ENCODE measurements at places on chromosomes 12 and 14. TPM values are rescaled to one million over a fixed set of nuclear protein-coding genes. Genes with fewer than 3 reads are reported as not detected.
A peak's percentile ranks its signal among the peaks of the same experiment; 100 is the strongest.

- no peak overlapping the region for H3K4me3 ChIP-seq
- H3K27me3 ChIP-seq: no peaks in the 10 kb centered on the region
- DNase-seq: peak; percentile 63
- H3K4me1 ChIP-seq: peaks cover 31% of the 10 kb centered on the region
Measured at GRCh38 chr14:35406506-35407305, 2.2 kb upstream of the NFKBIA start.

- no peak for DNase-seq
- H3K27ac ChIP-seq: no peak overlapping the region
- H3K4me1 ChIP-seq: peaks cover 24% of the 10 kb centered on the region
- no peak overlapping the region for H3K4me3 ChIP-seq
Measured at GRCh38 chr12:108853426-108853825, 4.0 kb downstream of the SSH1 start.

DNA sequence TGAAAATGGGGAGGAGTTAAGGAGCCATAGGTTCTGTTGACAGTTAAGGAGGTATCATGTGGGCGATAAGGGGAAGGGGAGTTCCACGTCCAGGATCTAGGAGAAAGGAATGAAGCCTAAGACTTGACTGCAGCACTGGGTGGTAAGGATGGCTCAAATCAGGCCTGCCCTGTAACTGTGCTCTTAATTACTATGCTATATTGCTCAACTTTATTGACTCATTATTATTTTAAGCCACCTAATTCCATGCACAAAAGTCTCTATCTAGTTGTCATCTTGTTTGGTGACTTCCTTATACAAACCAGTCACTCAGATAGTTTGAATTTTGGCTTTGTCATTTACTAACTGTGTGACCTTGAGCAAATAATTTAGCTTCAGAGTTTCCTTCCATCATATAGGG, 242.1 kb upstream of the ARHGAP5 start:
- no peaks in the 10 kb centered on the region for H3K36me3 ChIP-seq
- H3K27me3 ChIP-seq: no peaks in the 10 kb centered on the region
- no peaks in the 10 kb centered on the region for H3K4me1 ChIP-seq
- H3K4me3 ChIP-seq: no peak overlapping the region
- peak; percentile 3 for DNase-seq

DNA sequence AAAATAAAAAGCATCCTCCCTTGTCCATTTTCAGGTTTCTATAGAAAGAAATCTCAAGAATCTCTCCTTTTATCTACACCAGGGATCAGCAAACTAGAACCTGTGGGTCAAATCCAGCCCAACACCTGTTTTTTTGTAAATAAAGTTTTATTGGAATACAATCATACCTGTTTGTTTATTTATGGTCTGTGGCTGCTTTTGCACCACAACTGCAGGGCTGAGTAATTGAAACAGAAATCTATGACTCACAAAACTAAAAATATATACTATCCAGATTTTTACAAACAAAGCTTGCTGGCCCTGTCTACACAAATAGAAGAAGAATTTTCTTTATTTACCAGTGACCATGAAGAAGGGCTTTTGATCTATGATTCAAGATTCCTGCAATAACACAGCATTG, 95.1 kb upstream of the COCH start:
- no peaks in the 10 kb centered on the region for H3K36me3 ChIP-seq
- H3K4me3 ChIP-seq: no peak overlapping the region
- no peaks in the 10 kb centered on the region for H3K4me1 ChIP-seq
- no peak overlapping the region for H3K27ac ChIP-seq

The GDF3 gene
- not detected for total RNA-seq

DNA sequence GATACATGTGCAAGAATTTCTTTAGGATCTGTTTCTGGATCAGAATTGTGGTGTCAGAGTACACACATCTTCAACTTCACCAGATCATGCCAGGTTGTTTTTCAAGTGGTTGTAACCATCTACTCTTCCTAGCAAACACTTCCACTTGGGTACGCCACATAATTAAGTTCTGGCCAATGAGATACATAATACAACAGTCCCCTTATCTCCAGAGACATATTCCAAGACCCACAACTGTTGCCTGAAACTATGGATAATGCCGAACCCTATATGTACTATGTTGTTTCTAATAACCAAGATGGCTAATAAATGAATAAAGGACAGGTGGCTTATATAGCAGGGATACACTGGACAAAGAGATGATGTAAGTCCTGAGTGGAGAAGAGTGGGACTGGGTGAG, 2.5 kb upstream of the CHPT1 start:
- H3K27me3 ChIP-seq: no peaks in the 10 kb centered on the region
- H3K36me3 ChIP-seq: no peaks in the 10 kb centered on the region
- H3K4me3 ChIP-seq: no peak overlapping the region

GRCh38 chr14:23119363-23120327, 590 bp upstream of the CEBPE start:
- no peaks in the 10 kb centered on the region for H3K36me3 ChIP-seq
- no peaks in the 10 kb centered on the region for H3K27me3 ChIP-seq
- peaks cover 9% of the 10 kb centered on the region for H3K4me1 ChIP-seq

DNA sequence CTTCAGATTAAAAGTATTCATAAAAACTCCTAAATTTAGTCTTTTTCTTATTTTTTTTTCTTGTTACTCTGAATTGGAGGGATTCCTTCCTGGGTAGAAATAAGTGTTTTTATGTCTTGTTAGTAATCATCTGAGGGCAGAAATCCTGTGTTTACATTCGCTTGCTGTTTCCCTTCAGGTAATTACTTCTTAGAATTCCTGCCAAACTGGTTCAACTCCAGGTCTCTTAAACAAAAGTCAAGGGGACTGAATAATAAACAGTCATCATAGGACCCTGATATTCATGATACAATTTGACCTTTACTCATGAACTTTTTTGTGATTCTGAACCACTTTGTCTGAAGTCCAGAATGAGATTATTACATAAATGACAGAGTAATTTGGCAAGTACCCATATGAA, 843.9 kb downstream of the FLRT2 start:
- H3K4me3 ChIP-seq: no peak overlapping the region
- no peaks in the 10 kb centered on the region for H3K36me3 ChIP-seq
- H3K27ac ChIP-seq: no peak overlapping the region
- H3K27me3 ChIP-seq: no peaks in the 10 kb centered on the region
- H3K4me1 ChIP-seq: no peaks in the 10 kb centered on the region

GRCh38 chr14:90378249-90378648, 18.6 kb upstream of the CALM1 start:
- H3K4me3 ChIP-seq: no peak overlapping the region
- H3K36me3 ChIP-seq: no peaks in the 10 kb centered on the region
- H3K27ac ChIP-seq: no peak overlapping the region
- DNase-seq: no peak
- peaks cover 12% of the 10 kb centered on the region for H3K4me1 ChIP-seq

- no peaks in the 10 kb centered on the region for H3K36me3 ChIP-seq
- H3K27ac ChIP-seq: no peak overlapping the region
- no peaks in the 10 kb centered on the region for H3K4me1 ChIP-seq
Measured at GRCh38 chr12:93139028-93139665, 210.1 kb upstream of the EEA1 start.

DNA sequence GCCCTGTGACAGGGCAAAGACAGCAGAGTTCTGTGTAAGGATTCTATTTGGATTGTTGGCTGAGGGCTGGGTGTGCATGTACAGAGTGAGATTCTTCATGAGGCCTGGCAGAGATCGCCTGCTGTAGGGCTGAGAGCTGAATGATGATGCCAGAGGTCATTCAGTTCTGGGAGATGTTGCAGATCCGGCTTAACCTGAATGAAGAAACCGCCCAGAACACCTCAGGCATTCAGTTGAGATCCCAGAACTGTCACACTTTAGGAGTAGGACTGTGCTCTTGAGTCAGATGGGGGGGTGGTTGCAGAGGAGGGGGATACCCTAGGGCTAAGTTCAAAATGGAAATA, 5.8 kb upstream of the EVL start:
- no peak overlapping the region for H3K4me3 ChIP-seq
- H3K27me3 ChIP-seq: no peaks in the 10 kb centered on the region
- no peak overlapping the region for H3K27ac ChIP-seq

The MDGA2 gene
- total RNA-seq: 0.33 TPM

- no peak for DNase-seq
- H3K36me3 ChIP-seq: no peaks in the 10 kb centered on the region
- no peak overlapping the region for H3K4me3 ChIP-seq
- peaks cover 7% of the 10 kb centered on the region for H3K27me3 ChIP-seq
- H3K4me1 ChIP-seq: no peaks in the 10 kb centered on the region
Measured at GRCh38 chr12:132178316-132178715, 34.1 kb downstream of the NOC4L start.

DNA sequence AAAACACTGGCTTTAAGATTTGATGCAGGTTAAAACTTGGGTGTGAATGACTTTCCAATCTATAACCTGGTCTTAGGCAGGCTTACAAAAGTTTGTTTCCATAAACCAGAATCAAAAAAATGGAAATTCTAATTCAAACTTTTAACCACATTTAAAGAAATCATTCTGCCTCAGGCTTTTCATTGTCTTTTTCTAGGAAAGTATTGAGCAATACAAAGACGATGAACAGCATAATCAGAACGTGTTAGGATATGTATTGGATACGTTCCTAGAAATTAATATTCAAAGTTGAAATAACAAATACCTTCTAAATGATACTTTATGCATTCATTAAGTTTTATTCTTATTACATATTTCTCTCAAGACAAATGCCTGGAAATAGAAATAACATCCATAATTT, 172.9 kb downstream of the CEP128 start:
- no peaks in the 10 kb centered on the region for H3K4me1 ChIP-seq
- no peaks in the 10 kb centered on the region for H3K36me3 ChIP-seq
- H3K27me3 ChIP-seq: no peaks in the 10 kb centered on the region
- H3K4me3 ChIP-seq: no peak overlapping the region
- no peak overlapping the region for H3K27ac ChIP-seq

DNA sequence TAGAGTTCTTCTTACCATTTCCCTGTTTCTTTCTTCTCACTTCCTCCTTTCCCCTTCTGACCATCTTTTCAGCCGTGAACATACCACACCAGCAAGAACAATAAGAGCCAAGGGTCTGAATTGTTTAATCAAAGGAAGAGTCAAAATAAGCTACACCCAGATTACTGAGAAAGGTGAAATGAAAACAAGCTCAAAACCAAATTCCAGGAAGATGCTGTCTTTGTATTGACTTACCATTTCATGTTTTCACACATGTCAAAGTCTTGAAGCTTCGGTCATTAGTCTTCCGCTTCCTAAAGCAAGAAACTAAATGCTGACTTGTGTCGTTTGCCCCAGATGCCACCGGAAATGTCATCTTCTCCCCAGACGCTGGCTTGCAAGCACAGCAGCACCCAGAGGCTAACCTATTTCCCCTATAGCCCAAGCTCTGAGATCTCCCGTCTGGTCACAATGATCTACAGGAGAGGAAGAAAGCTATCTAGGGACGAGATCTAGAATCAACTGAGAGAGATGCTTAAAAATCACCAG, 136.5 kb upstream of the AMIGO2 start:
- no peak overlapping the region for H3K27ac ChIP-seq
- no peak overlapping the region for H3K4me3 ChIP-seq
- DNase-seq: no peak
- no peaks in the 10 kb centered on the region for H3K27me3 ChIP-seq
- no peaks in the 10 kb centered on the region for H3K36me3 ChIP-seq

The HHIPL1 gene
- total RNA-seq: 0.14 TPM

The KRT71 gene
- total RNA-seq: not detected

DNA sequence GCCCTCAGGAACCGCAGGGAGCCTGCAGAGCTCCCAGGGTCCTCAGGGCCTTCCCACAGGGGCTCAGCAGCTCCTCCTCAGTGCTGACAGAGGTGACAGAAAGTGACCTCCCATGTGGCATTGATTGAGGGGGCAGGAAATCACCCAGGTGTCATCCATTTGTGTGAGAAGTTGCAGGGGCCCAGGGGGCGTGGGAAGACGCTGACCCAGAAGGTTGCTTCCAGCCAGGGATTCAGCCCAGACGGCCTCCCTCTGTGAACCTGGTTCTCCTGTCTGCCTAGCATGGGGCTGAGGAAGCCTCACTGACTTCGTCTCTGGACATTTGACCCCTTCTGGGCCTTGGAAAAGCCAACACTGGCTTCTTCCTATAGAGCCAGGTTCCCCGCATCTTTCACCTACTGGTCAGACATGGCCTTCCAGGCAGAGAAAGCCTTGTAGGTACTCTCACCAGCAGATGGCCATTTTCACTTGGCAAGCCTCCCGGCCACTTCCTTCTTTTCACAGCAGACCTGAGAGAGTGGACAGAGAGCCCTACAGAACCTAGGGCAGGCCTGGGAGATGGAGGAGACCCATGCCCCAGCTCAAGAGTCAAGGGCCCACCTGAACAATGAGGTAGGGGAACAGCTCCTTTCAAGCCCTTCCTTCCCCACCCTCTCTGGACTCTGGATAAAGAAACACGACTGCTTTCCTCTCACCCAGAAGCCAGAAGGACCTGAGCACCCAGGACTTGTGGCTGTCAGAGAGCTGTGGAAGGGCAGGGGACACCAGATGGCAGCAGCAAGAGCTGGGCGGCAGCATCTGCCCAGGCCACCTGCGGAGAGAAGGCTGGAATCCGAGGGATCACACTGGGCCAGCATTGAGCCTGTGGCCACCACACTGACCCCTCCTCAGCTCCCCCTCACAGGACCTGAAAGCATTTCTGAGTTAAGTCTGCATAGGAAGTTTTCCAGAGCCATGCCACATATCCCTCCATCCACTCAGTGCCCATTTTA, 377.8 kb downstream of the DPF3 start:
- no peaks in the 10 kb centered on the region for H3K36me3 ChIP-seq
- no peaks in the 10 kb centered on the region for H3K27me3 ChIP-seq
- DNase-seq: peak; percentile 47

DNA sequence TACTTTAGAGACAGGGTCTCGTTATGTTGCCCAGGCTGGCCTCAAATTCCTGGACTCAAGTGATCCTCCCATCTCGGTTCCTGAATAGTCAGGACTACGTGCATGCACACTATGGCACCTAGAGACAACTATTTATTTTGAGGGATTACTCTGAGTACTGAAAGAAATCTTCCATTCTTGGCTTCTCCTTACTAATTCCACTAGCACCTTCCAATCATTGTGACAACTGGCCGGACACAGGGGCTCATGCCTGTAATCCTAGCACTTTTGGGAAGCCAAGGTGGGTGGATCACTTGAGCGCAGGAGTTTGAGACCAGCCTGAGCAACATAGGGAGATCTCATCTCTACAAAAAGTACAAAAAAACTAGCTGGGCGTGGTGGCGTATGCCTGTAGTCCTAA, 42.1 kb upstream of the MTERF2 start:
- H3K4me3 ChIP-seq: no peak overlapping the region
- H3K4me1 ChIP-seq: peaks cover 31% of the 10 kb centered on the region
- H3K36me3 ChIP-seq: no peaks in the 10 kb centered on the region
- H3K27me3 ChIP-seq: no peaks in the 10 kb centered on the region
- no peak for DNase-seq

DNA sequence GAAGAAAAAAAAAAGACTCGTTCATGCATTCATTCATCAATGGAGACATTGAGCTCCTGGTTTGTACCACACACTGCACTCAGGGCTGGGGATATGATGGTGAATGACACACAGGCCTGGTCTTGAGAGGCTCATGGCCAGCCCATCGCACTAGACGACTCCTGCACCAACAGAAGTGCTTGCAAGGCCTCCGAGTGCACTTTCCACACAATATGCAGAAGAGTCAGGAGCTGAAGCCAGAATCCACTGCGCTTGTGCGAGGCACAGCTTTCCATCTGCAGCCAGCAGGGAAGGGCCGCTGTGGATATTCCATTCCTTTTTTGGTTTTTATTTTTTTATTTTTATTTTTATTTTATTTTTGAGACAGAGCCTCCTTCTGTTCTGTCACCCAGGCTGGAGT, 192.4 kb downstream of the DICER1 start:
- DNase-seq: no peak
- H3K4me1 ChIP-seq: no peaks in the 10 kb centered on the region
- H3K27me3 ChIP-seq: no peaks in the 10 kb centered on the region
- no peak overlapping the region for H3K27ac ChIP-seq

GRCh38 chr12:29176941-29177340, 27.9 kb downstream of the FAR2 start:
- no peaks in the 10 kb centered on the region for H3K27me3 ChIP-seq
- H3K36me3 ChIP-seq: no peaks in the 10 kb centered on the region
- no peak overlapping the region for H3K4me3 ChIP-seq
- peak; percentile 76 for DNase-seq
- no peak overlapping the region for H3K27ac ChIP-seq
- H3K4me1 ChIP-seq: no peaks in the 10 kb centered on the region

Data from cardiac muscle cell (in vitro differentiated cells and primary cell).